Kasumi-1 (cell line): ENCODE measurements at places on chromosomes 2 and 18.

GRCh38 chr2:127218812-127219170, 1.3 kb downstream of the CYP27C1 start:
- no peak for DNase-seq

GRCh38 chr2:210267698-210268097, 42.5 kb upstream of the ACADL start:
- DNase-seq, result no peak

DNA sequence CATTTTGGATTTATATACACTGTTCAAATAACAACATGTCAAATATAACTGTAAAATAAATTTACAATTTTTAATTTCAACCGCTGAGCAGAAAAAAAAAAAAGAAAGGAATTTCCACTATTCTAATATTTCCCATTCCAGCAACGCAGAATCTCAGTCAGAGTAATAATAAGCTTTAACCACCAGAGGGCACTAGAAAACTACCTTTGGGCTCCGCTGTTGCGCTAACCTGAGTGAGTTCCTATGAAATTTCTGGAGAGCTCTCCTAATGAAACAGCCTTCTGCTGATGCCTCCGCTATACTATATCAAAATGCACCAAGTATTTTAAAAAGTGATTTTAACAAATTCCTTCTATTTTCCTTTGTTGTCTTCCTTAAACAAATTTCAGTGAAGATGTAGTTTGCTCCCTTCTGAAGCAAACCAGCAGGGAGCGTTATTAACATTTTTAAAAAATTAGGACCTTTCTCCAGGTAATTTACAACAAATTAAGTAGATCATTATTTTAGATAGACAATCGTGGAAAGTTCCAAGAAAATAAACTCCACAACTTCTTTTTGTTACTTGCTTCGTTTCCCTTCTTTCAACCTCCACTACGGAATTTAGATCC, 23.0 kb downstream of the ERMN start:
- peak; percentile 84 for DNase-seq

DNA sequence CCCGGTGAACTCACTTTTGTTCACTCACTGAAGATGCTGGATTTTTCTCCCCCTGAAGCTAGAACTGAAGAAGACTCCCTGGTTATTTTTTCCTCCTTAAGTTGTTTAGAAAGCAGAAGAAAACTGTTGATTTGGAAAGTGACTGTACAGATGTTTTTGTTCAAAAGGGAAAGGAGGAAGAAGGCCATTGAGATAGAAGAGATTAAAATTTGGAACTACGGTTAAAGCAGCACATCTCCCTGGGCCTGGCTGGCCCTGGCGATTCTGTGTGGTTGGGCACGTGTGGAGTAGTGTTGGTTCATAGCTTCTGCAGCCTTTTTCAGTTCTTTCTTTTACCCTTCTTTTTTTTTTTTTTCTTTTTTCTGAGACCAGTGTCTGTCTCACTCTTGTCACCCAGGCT, 109.2 kb downstream of the MAP4K4 start:
- no peak for DNase-seq

DNA sequence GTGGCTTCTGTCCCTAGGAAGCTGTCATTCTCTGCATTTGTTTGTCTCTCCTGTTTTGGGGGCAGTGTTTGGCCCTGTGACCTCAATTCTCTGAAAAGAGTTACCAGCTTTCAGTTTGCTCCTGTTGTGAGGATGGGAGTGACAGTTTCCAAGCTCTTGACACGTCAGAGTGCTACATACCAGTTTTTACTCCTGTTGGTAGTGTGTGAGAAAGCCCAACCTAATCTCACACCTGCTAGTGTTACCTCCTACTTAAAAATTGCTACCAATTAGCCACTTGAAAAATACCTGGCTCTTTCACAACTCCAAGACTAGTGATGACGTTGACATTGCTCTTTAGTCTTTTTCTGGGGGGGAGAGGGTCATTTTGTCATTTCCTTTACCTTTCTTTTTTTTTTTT, 14.1 kb downstream of the SKA1 start:
- no peak for DNase-seq

DNA sequence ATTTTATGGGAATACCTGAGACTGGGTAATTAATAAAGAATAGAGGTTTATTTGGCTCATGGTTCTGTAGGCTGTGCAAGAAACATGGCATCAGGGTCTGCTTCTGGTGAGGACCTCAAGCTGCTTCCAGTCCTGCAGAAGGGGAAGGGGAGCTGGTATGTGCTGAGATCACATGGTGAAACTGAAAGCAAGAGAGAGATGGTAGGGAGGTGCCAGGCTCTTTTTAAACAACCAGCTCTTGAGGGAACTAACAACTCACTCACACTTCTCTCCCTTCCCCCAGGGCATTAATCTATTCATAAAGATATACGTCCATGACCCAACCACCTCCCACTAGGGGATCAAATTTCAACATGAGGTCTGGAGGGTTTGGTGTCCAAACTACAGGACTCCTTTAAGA, 40.1 kb downstream of the AGPS start:
- no peak for DNase-seq

DNA sequence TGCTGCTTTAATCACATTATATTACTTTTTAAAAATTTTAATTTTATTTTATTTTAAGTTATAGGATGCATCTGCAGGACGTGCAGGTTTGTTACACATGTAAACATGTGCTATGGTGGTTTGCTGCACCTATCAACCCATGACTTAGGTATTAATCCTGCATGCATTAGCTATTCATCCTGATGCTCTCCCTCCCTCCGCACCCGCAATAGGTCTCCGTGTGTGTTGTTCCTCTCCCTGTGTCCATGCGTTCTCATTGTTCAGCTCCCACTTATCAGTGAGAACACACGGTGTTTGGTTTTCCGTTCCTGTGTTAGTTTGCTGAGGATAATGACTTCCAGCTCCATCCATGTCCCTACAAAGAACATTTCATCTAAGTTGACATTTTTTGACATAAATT, 283.2 kb downstream of the CYRIA start:
- no peak for DNase-seq

- no peak for DNase-seq
Measured at GRCh38 chr2:160387558-160388262, 105.9 kb downstream of the RBMS1 start.

- DNase-seq, result no peak
Measured at GRCh38 chr2:111711270-111711669, 172.7 kb downstream of the ANAPC1 start.

GRCh38 chr18:14945984-14946383, 198.0 kb downstream of the ANKRD30B start:
- no peak for DNase-seq

DNA sequence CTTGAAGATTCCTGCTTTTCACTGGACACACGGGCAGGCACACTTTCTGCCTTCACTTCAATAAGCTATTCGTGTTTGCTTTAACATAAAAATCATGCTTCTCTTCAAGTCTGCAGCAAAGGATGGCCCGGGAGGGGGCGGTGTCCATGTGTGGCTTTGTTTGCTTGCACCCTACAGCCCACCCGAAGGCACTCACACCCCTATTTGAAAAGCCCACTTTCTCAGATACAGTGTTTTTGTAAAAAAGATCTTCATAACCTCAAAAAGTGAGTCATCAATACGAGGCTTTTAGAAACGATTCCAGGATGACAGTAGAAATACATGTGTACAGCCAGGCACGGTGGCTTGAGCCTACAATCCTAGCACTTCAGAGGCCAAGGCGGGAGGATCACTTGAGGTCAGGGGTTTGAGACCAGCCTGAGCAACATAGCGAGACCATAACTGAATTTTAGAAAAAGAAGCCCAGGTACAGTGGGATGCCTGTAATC, 36.5 kb upstream of the HPCAL1 start:
- no peak for DNase-seq

- no peak for DNase-seq
Measured at GRCh38 chr18:70024829-70025228, 77.2 kb upstream of the CD226 start.

DNA sequence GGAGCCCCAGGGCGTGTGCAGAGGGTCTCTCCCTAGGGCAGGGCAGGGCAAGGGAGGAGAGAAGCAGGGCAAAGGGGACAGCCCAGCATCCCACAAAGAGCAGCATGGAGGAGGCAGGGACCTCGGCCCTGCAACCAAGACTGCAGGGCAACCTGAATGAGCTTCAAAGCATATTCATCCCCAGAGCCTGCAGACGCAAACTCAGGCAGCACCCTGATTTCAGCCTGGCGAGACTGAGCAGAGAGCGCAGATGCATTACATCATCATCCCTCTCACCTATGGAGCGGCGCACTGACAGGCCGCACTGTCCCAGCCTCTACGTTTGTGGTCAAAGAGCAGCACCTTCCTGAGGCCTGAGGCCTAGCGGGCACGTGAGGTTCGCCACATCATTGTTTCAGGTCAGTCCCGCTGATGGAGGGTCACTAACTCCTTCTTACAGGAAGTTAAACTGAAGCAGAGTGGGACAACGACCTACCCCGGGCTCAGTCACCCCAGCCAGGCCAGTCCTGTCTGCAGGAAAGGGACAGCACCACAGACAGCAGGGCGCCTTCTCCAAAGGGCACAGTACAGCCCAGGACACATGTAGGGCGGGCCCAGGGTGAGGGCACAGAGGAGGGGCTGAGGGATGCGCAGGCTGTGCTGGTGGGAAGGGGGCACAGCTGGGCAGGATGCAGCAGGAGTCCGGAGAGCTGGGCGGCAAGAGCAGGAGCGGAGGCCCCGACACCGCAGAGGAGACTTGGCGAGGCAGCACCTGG, 67.2 kb upstream of the RAB6C start:
- DNase-seq, result no peak

DNA sequence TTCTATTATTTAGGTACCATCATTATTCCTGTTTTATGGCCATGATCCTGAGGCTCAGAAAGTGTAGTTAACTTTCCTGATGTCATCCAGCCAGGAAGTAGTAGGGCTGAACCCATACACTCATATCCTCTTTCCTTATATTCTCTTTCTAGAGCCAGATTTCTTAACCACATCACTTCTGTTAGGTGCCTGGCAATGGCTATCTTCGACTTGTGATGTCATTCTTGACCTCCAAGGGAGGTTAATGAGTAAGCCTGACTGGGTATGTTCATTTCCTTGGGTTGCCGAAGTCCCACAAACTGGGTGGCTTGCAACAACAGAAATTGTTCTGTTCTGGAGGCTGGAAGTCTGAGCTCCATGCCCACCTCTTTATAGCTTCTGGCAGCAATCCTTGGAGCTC, 43.4 kb downstream of the ITGB6 start:
- no peak for DNase-seq

GRCh38 chr2:77567723-77568122, 45.5 kb upstream of the LRRTM4 start:
- DNase-seq, result no peak
